ENCODE measurements at places on chromosomes 6 and 20. TPM values are rescaled to one million over a fixed set of nuclear protein-coding genes. Genes with fewer than 3 reads are reported as not detected.

The REM1 gene
- 2.6 TPM for total RNA-seq

The CAGE1 gene
- not detected for total RNA-seq

The WFDC8 gene
- not detected for total RNA-seq

The PRL gene
- not detected for total RNA-seq

The DUSP15 gene
- 9.3 TPM for total RNA-seq

The LINC00237 gene
- not detected for total RNA-seq

The ATP6V1G2 gene
- 3.7 TPM for total RNA-seq

The MUC21 gene
- not detected for total RNA-seq

The SDC4 gene
- 12.9 TPM for total RNA-seq

The TPD52L1 gene
- total RNA-seq, result 24.0 TPM

The OR2H1 gene
- not detected for total RNA-seq

The PRPH2 gene
- 5.2 TPM for total RNA-seq
